ENCODE measurements at places on chromosomes 12 and 14.

DNA sequence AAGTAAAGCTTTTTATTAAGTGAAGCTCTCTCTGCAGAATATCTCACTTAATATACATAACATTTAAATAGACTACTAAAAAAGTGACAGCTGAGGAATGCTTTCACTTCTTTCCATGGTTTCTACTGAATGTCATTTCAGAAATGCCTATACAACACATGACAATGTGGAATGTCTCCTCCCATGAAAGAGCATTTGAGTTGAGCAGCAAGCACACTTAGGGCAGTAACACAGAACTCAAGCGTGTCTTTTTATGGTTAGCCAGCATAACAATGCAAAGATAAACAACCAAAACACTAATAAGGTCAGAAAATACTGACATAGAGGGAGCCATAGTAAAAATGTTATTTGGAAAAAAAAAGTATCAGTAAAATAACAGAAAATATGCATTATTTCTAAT, 9.4 kb downstream of the PPP1R12A start:
- DNase-seq = no peak

DNA sequence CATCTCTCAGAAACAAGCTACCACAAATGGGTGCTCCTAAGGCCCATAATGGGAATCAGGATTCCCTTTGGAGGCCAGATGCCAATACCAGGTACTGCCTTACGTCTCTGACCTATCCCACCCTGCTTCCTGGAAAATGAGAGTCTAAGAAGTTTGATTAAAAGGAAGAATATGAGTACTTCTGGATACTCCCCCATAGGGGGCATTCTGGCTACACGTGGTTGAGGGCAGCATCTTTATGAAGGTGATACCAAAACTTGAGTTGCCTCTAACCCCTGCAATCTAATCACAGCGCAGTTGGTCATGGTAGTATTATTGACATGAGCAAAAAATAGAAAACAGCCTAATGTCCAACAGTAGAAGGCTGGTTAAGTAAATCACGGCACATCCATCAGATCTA, 184.2 kb upstream of the LHX5 start:
- no peak for DNase-seq

GRCh38 chr12:116104167-116104767, 173.2 kb downstream of the MED13L start:
- no peak for DNase-seq

GRCh38 chr12:71786829-71787228, 32.2 kb downstream of the RAB21 start:
- DNase-seq = no peak

DNA sequence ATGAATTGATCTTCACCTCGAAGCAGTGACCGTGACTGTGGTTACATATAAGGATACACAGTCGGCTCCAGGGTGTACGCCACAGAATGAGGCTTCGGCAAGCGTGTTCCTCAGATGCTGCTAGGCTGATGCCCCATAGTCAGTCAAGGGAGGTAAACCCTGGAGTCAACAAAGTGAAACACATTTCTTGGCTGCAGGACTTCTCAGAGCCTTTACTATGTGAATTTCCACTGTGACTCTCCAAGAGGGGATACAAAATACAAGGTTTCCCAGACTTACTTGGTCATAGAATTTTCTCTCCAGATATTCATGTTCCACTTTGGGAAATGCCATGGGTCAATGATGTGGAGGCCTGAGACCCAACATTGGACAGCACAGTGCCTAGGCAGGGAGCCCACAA, 260.6 kb downstream of the BCL11B start:
- DNase-seq = no peak
